Fibroblast of lung (primary cell): ENCODE measurements at places on chromosomes 13 and 19. TPM values are rescaled to one million over a fixed set of nuclear protein-coding genes. Genes with fewer than 3 reads are reported as not detected.

- DNase-seq: no peak
Observed at GRCh38 chr13:23992781-23993679, 95.7 kb upstream of the C1QTNF9B start.

DNA sequence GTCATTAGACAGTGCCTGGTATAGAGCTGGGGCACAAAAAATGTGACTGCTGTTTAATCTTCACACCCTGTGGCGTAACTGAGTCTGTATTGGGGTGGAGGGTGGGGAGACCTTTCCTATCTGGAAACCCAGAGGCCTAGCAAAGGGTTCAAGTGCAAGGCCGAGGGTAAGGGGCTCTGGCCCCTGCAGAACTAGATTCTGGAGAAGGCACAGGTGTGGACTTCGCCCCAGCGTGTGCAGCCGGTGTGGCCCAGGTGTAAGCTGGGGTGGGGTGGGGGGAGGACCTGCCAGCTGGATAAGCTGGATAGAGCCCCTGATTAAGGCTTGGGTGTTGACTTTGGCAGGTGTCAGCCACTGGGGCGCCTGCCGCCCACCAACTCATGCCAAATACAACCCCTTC, 1.3 kb downstream of the RAB3D start:
- DNase-seq: no peak

- no peak for DNase-seq
Observed at GRCh38 chr19:35736913-35737886, 5.1 kb downstream of the IGFLR1 start.

DNA sequence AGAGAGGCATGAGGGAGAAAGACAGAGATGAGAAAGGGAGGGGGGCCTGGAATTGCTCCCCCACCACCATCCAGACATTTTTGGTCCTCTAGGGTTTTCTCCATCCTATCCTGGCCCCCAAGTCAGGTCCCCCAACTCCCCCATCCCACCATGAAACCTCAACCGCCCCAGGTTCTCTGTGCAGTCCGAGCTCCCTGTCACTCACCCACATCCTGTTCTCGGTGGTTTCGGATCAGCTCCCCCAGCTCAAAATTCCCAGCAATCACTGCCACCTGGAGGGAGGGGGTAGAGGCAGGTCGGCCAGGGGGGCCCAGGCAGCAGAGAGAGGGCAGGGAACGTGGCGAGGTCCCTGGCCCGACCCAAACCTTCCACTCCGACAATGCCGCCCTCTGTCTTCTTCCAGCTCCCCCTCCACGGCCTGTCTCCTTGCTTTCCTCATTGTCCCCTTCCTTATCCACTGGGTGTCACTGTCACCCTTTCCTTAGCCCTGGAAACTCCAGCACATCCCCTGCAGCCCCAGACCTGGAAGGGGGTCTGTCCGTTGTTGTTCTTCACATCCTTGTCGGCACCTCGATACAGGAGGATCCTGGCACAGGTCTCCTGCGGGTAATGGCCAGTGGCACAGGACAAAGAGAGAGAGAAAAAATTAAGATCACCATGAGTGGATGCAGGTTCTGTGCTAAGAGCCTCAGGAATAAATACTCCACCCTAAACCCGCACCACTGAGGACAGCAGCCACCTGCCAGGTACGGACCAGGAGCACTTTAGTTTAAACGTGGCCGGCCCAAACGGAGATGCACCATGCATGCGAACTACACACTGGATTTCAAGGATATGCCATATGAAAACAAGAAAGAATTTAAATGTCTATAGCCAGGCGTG, 15.4 kb downstream of the SHANK1 start:
- DNase-seq: no peak

GRCh38 chr13:40492511-40492910, 173.9 kb downstream of the FOXO1 start:
- no peak for DNase-seq

- DNase-seq: no peak
Observed at GRCh38 chr13:58704953-58705352, 1073.4 kb downstream of the PCDH17 start.

The PNMA8B gene
- total RNA-seq: 1.3 and 1.7 TPM in 2 replicates
